Gastrocnemius medialis (tissue), 4 donors: ENCODE measurements at places on chromosomes 2 and 18. TPM values are rescaled to one million over a fixed set of nuclear protein-coding genes. Genes with fewer than 3 reads are reported as not detected.
A peak's percentile ranks its signal among the peaks of the same experiment; 100 is the strongest.

DNA sequence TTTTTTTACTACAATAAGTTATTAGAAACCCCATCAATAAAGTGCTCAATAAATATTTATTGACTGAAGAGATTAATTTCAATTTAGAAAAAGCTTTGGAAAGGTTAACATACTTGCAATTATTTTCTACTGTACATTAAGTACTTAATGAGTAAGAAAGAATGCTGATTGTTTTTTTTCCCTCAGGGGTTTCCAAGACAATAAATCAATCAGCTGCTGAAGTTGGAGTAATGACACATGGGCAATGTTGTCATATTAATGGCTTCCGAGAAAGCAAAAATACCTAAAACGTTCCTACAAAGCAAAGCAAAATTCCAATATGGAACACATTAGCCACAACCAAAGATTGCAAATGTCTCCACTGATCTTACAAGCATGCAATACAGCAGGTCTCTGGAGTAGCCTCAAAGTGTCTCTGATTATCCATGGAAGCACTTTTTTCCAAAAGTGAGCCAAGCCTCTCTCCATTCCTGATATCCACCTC is 66.7 kb downstream of the ZC3H6 start:
- H3K27me3 ChIP-seq, result no peaks in the 10 kb centered on the region
- no peak overlapping the region for H3K4me3 ChIP-seq
- H3K27ac ChIP-seq, result no peak overlapping the region
- DNase-seq, result no peak

DNA sequence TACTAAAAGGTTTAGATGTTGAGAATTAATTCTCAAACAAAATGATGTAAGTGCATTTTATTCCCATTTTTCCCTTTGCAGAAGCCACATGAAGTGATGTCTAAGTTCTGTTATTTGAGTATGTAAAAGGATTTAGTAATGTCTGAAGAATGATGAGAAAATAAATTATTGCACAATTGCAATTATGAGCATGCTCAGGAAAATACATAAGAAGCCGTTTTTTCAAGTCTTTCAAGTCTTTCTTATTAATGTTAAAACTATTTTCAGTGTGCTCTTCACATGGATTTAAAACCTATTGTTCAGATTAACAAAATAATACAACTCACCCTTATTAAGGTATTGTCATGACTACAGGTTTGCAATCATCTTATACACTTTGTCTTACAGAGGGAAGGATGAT is 331.4 kb upstream of the NETO1 start:
- no peak overlapping the region for H3K27ac ChIP-seq
- no peaks in the 10 kb centered on the region for H3K27me3 ChIP-seq
- no peaks in the 10 kb centered on the region for H3K36me3 ChIP-seq
- no peak overlapping the region for H3K4me3 ChIP-seq
- no peak for DNase-seq

- no peak for DNase-seq
- no peak overlapping the region for H3K27ac ChIP-seq
- no peak overlapping the region for H3K4me3 ChIP-seq
- no peaks in the 10 kb centered on the region for H3K4me1 ChIP-seq
Observed at GRCh38 chr2:182477774-182478173, 50.9 kb upstream of the PDE1A start.

GRCh38 chr2:46364797-46365457 is 67.7 kb downstream of the EPAS1 start:
- DNase-seq, result no peak
- H3K27me3 ChIP-seq, result no peaks in the 10 kb centered on the region
- peaks cover 7% of the 10 kb centered on the region for H3K4me1 ChIP-seq
- H3K27ac ChIP-seq, result no peak overlapping the region
- H3K36me3 ChIP-seq, result no peaks in the 10 kb centered on the region

DNA sequence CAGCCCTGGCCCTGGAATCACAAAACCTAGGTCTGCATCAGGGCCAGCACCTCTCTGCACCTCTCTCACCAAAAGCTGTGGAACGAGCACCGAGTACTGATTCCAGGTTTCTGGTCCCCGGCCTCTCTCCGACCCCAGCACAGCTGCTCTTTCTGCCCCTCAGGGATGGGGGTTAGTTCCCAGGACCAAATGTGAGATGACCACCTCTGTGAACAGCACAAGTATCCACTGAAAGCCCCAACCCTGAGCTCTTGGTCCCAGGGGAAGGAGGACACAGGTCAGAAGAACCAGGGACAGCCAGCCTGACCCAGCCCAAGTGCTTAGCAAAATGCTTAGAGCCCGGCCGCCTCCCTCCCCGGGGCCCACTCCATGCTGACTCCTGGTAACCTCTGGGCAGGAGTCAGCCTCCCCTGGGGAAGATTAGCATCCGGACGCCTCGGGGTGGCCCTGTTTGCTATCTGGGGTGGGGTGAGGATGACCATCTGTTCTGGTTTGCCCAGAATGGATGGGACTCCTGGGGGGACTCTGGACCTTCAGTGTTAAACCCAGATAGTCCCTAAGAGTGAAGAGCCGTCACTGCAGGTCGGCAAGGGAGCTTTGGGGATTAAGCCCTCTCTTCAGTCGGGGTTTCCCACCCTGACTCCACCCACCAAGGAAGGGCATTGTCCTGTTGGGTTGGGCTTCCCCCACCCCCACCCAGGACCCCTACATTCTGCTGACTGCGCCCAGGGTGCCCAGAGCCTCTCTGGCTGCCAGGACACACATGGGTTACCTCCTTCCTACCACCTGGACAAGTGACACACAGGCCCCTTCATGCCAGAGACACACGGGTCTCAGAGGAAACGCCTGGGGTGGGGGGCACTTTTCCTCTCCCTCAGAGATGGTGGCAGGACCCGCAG is 9.4 kb upstream of the GPR55 start:
- peaks cover 18% of the 10 kb centered on the region for H3K27me3 ChIP-seq
- H3K27ac ChIP-seq, result no peak overlapping the region
- no peak overlapping the region for H3K4me3 ChIP-seq
- no peak for DNase-seq
- no peaks in the 10 kb centered on the region for H3K36me3 ChIP-seq
- no peaks in the 10 kb centered on the region for H3K4me1 ChIP-seq

DNA sequence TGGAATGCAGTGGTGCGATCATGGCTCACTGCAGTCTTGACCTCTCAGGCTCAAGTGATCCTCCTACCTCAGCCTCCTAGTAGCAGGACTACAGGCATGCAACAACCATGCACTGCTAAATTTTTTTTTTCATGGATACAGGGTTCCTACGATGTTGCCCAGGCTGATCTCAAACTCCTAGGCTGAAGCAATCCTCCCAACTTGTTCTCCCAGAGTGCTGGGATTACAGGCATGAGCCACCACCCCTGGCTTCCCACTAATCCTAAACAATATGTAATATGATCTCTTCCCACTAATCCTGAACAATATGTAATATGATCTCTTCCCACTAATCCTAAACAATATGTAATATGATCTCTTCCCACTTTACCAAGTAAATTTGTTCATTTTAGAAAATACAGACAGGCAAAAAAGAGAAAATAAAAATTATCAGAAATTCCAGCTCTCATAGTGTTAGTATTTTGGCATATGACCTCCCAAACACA is 33.7 kb upstream of the C18orf32 start:
- H3K4me1 ChIP-seq, result no peaks in the 10 kb centered on the region
- H3K36me3 ChIP-seq, result no peaks in the 10 kb centered on the region
- H3K4me3 ChIP-seq, result no peak overlapping the region
- no peak overlapping the region for H3K27ac ChIP-seq

DNA sequence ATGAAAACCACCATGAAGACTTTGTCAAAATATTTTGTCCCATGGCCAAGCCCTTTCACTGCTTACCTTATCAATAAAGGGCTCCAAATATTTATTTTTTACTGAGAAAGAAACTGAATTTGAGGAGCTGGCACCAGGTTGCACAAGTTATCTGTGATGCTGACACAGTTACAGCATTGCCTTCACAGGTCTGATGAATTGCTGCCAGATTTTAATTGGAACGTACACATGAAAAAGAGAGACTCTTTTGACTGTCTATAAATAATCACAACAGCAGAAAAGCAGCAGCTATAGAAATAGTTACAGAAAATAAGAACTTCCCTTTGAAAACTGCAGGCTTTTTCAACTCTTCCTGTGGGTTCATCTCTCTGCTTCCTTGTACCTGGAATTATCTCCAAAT is 23.9 kb downstream of the TMEM200C start:
- no peaks in the 10 kb centered on the region for H3K36me3 ChIP-seq
- no peak overlapping the region for H3K4me3 ChIP-seq
- no peaks in the 10 kb centered on the region for H3K4me1 ChIP-seq
- no peak for DNase-seq
- no peak overlapping the region for H3K27ac ChIP-seq

- DNase-seq, result peak; percentile 12
- H3K36me3 ChIP-seq, result no peaks in the 10 kb centered on the region
- H3K27me3 ChIP-seq, result no peaks in the 10 kb centered on the region
- H3K4me3 ChIP-seq, result no peak within 1 kb of the TSS
- H3K27ac ChIP-seq, result no peak within 1 kb of the TSS
Observed at GRCh38 chr2:230225486-230225885, at the start of gene SP140. Gene SP140, plus strand, starts transcription at chr2:230225736. Its CDS starts 109 bp downstream, at chr2:230225845.

GRCh38 chr2:174974131-174974530 is 31.1 kb downstream of the CHN1 start:
- H3K27ac ChIP-seq, result no peak overlapping the region
- H3K27me3 ChIP-seq, result no peaks in the 10 kb centered on the region
- no peaks in the 10 kb centered on the region for H3K4me1 ChIP-seq
- H3K36me3 ChIP-seq, result no peaks in the 10 kb centered on the region
- no peak for DNase-seq

GRCh38 chr2:138536302-138536701 is 34.7 kb downstream of the SPOPL start:
- H3K27ac ChIP-seq, result no peak overlapping the region
- no peaks in the 10 kb centered on the region for H3K36me3 ChIP-seq
- H3K4me3 ChIP-seq, result no peak overlapping the region

- H3K27me3 ChIP-seq, result no peaks in the 10 kb centered on the region
- DNase-seq, result no peak
- H3K27ac ChIP-seq, result no peak overlapping the region
- H3K36me3 ChIP-seq, result no peaks in the 10 kb centered on the region
Observed at GRCh38 chr18:74672371-74672770, 74.7 kb downstream of the ZNF407 start.

GRCh38 chr2:203905656-203906055 is 30.9 kb upstream of the ICOS start:
- no peaks in the 10 kb centered on the region for H3K27me3 ChIP-seq
- no peak for DNase-seq
- H3K27ac ChIP-seq, result no peak overlapping the region
- H3K4me1 ChIP-seq, result peaks cover 18% of the 10 kb centered on the region

DNA sequence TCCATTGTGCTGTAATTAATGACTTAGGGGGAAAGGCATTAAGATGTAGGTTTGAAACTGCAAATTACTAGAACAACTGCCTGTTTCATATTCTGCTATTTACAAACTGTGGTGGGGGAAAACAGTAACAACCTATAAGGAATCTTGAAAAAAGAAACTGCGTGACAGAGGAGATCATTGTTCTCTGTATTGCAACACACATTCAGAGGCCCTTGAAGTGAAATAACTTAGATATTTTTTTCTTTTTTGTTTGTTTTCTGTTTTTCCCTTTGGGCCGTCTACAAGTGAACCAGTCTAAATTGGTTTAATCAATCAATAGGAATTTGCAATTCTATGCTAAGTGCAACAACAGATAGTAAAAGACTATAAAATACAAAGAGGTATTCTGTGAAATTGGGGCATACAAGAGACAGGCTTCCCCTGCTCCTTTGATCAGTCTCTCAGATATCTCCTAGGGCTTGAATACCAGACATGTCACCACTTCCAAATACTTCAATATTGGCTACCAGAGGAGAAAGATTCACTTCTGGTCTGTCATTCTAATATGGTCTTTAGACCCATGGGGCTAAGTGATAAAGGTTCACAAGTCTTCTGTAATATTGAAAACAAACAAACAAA is 2055.1 kb upstream of the CELF4 start:
- H3K4me3 ChIP-seq, result no peak overlapping the region
- no peaks in the 10 kb centered on the region for H3K4me1 ChIP-seq
- H3K36me3 ChIP-seq, result no peaks in the 10 kb centered on the region
- no peak for DNase-seq
- H3K27ac ChIP-seq, result no peak overlapping the region

- H3K4me3 ChIP-seq, result no peak overlapping the region
- no peaks in the 10 kb centered on the region for H3K36me3 ChIP-seq
- no peak for DNase-seq
- H3K27ac ChIP-seq, result no peak overlapping the region
Observed at GRCh38 chr2:143691121-143691520, 561.9 kb downstream of the ARHGAP15 start.

- H3K36me3 ChIP-seq, result no peaks in the 10 kb centered on the region
- no peaks in the 10 kb centered on the region for H3K27me3 ChIP-seq
Observed at GRCh38 chr2:34808426-34808825, 1209.3 kb upstream of the FAM98A start.

PRKAG3 gene
- 34.0 TPM for total RNA-seq

ERCC3 gene
- total RNA-seq, result 28.2 TPM

RAB17 gene
- total RNA-seq, result not detected

CPS1 gene
- 1.2 TPM for total RNA-seq

NR4A2 gene
- total RNA-seq, result 1.6 TPM
